ENCODE measurements at places on chromosomes 2 and 18.

GRCh38 chr2:184294831-184295230, 303.5 kb upstream of the ZNF804A start:
- no peak for DNase-seq

DNA sequence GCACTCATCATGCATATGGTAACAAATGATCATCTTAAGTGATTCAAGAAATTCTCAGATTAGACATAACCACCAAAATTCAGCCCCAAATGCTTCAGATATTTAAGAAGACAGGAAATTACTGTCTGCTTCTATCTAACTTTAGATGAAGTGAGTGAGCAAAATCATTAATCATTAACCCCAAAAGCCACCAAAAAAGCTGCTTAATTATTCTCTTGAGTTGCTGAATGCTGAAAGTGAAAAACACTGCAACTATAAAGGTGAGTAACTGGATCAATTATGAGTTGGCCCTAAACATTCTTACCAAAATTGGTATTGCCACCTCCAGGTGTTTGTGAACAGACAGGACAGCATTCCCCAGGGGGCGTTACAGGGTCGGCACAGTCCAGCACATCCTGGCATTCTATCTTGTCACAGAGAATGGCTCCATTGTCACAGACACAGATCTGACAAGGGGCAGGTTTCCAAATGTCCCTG, 69.6 kb downstream of the COL5A2 start:
- DNase-seq: no peak

DNA sequence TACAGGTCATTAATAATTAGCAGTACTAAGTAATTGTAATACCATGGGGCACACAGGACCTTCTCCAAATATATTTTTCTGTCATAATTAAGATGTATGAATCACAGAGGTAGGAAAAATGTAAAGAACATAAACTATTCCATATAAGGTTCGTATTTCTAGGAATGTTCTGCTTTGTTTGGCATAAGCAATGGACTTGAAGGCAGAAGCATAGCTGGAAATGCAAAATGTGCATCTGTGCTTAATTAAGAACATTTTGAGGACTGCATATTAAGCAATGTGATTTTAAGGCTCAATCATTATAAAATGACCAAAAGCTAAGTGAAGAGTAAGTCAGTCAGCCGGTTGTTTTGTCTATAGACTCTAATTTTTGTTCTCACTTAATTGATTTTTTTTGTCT, 123.2 kb downstream of the RBM43 start:
- DNase-seq: no peak

DNA sequence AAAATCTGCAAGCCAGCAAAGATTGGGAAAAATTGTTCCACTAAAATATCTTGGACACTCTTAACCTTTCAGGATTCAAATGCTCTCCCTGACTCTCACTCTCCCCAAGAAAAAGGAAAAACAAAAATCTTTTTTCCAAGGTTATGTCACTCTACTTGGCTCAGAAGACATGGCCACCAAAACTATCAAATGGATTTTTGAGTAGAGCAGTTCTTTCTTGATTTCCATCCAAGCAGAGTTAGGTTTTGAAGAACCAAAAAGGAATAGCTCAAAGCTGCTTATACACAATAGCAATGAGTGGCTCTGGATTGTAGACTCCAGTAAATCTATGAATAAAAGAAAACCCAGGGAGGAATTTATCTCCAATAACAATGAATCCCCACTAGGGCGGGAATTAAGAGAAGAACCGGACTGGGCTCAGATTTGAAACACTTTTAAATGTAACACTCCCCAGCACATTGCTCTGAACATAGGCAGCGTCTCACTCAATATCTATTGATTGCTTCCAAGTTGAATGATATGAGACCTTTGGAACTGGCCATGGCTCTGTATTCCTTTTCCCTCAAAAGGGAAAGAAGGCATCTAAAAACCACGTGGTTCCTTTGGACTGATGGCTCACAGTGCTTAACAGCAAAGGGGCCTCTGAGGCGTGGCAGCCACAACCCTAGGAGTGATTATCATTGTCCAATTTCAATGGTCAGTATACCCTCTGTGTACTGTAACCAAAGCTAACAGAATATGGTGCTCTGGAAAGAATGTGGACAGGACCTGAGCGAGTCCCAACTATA, 68.3 kb downstream of the SPRED2 start:
- no peak for DNase-seq

GRCh38 chr18:6249170-6249569, 165.5 kb downstream of the L3MBTL4 start:
- no peak for DNase-seq

DNA sequence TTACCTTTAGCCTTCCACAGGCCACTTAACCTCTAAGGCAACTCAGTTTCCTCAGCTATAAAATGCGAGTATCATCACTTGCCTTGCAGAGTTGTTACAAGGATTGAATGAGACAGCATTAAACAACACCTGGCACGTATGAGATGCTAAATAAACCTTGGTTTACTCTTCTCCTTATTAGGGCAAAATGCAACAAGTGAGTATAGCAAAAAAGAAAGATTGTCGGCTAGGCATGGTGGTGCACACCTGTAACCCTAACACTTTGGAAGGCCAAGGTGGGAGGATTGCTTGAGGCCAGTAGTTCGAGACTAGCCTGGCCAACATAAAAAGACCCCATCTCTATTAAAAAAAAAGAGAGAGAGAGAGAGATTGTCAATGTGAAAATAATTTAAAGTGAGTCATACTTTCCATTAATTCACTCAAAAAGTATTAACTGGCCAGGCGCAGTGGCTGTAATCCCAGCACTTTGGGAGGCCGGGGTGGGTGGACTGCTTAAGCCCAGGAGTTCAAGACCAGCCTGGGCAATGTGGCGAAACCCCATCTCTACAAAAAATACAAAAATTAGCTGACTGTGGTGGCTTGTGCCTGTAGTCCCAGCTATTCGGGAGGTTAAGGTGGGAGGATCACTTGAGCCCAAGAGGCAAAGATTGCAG, 8.0 kb downstream of the ATAD2B start:
- DNase-seq: no peak

GRCh38 chr2:180728928-180729559, 251.4 kb upstream of the UBE2E3 start:
- no peak for DNase-seq

- no peak for DNase-seq
These were observed 56.6 kb upstream of the MAP2 start for GRCh38 chr2:209367075-209367747.

DNA sequence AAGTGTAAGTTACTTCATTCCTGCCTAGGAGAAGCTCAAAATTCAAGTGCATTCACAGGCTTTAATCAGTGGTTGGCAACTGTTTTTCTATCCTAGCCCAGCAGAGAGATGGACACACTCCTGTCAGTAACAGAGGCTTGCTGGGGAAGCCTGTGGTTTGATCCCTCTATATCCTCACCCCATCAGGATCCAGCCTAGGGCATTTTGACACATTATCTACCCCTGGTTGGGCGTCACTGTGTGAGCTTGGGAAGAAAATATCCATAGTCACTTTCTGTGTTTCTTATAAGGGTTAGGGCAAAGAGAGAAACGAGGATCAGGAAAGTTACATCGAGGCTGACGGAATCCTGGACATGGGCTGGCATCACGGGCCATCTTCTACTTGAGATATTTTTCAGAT, 10.0 kb downstream of the NT5DC4 start:
- DNase-seq: no peak

- no peak for DNase-seq
These were observed 387.8 kb upstream of the CDH7 start for GRCh38 chr18:65363011-65363410.

- DNase-seq: no peak
These were observed 511 bp upstream of the TP53I3 start for GRCh38 chr2:24085200-24085489.

DNA sequence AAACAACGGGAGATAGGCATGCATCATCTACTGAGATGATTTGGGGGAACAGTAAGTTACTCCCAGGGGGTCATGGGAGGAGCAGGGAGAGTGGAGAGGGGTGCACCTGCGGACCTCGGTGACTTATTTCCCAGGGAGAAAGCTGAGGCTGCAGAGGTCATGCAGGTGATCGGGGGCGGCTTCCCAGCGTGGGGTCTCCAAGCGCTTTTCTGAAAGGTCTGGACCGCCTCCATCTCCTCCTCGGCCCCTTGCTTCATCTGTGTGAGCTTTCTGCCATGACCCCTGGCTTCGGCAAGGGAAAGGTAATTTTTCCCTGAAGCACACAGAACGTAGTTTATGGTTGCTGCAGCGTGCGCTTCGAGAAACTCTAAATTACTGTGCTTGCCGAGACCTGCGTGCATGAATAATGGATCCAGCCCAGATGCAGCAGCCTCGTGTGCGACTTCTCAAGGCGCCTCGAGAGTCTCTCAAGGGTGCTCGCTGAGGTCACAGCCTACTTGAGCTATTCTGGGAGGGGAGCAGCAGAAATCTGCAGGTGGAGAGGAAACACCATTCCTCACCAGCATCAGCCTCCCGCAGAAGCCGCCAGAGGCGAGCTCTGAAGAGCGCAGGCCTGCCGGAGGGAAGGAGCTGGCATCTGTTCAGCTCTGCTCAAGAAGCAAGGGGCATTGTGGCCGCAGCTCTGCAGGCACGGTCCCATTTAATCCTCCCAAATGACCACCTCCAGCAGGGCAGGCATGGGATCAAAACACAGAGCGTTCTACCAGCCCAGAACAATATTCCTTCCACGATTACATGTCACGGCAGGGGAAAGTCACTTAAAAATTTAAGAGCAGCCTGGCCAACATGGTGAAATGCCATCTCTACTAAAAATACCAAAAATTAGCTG, 308.4 kb upstream of the MYT1L start:
- DNase-seq: no peak

DNA sequence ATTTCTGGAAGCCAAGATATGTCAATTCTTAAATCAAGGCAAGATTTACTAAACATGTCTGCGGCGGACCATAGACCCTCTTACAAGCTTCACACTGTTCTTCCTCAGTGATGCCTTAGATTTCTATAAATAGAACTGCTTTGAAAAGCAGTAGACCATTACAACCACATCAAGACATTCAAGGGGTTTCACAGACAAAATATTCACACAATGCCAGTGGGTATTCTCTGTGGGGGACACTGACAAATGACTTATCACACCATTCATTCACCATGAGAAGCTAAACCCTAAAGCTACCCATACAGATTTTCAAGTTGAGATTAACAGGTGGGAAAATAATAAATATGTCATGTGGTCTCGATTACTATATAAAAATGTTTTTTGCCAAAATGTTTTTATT, 15.9 kb upstream of the LRRTM4 start:
- no peak for DNase-seq

DNA sequence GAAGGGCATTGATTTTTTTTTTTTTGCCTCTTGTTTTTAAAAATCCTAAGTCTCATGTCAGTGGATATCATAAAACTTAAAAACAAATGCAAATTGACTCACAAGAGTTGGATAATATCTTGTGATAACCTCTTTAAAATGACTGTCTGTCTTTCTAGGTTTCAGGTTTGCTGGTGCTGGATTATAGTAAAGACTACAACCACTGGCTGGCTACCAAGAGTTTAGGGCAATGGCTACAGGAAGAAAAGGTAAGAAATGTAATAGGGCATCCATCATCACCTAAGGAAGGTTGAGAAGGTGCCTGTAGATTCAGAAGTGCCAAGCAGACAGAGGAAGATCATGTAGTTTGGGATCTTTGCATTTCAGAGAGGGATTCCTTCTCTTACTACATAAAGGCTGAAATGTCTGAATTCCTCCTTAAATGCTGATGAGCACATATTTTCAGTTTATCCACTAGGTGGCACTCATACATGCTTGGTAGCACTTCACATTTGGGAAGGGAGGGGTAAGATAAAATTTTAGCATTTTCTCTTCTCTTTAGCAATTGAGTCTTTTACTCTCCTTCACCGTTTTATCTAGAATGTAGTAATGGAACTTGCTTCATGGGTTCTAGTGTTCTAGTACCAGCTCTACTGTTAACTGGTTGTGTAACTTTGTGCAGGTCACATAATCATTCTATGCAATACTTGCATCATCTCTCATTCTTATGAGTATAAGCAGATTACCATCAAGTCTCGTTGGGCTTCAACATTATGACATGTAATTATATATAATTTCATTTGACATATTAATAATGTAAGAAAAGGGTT, 21.1 kb downstream of the CPS1 start:
- DNase-seq: no peak

GRCh38 chr2:42345986-42346385, 15.0 kb downstream of the COX7A2L start:
- DNase-seq: no peak

DNA sequence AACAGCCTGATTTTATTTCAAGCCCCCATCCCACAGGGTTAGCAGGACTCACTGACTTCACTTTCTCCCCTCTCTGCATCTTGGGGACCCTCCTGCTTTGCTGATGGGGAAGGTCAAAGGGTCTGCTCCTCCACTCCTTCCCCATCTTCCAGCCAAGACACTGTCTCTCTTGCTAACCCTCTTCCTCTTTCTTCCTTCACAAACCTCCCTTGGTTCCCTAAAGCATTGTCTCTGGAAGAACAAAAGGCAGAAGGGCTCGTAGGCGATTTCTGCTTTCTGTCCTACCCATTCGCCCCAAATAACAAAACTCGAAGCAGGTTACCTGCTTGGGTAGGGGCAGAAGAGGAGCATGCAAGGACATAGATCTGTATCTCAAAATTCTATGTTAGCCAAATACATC, 5.5 kb upstream of the SLC4A3 start:
- DNase-seq: no peak

DNA sequence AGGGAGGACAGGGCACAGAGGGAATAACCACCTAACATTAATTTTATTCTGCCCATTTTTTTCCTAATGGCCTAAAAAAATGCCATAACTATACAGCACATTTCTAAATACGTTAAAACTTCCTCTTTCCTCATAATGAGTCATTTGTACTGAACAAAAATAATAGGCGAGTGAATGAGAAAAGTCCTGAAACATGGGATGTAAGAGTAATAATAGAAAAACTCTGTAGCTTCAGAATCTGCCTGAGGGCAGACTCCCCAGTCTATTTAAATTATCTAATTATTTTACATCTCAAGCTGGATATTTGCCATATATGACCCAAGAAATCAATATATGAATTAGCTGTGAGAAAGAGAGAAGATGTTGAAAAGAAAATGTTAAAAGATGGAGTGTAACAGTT, 285.1 kb downstream of the TMX3 start:
- no peak for DNase-seq

DNA sequence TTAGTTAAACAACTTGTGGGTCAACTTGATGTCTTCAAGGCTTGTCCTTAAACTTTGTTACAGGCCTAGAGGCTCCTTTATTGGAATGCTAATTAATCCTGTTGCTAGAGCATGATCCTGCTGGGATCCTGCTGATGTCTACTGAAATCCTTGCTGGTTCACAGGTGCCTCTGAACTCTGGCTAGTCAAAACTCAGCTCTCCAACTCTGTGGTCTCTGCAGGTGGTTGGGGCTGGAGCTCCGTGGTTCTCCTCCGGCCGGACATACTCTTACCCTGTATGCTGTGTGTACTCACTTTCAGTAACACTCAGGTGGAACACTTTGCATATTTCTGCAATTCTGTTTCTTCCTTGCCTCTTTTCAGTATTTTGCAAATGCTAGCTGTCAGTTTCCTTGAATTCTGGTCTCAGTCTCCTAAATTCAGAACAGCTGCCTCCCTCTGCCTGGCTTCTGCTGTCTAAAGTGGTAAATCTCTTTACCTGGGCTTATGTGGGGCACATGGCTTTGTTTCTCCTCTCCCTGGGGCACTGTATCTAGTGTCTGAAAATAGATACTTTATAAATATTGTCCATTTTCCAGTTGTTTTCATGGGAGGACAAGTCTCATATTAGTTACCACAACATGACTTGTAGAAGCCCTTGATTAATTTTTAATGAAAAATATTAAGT, 113.0 kb downstream of the ATP9B start:
- DNase-seq: no peak
